Activated CD8-positive, alpha-beta memory T cell treated with anti-CD3 and anti-CD28 coated beads, Interleukin-2, amount 10 ng/mL, durations not matched to agents 7 days and 5 days (primary cell): ENCODE measurements at places on chromosomes 2 and 18. TPM values are rescaled to one million over a fixed set of nuclear protein-coding genes. Genes with fewer than 3 reads are reported as not detected.

GRCh38 chr2:132951008-132951714, 281.2 kb upstream of the LYPD1 start:
- DNase-seq, result no peak

DNA sequence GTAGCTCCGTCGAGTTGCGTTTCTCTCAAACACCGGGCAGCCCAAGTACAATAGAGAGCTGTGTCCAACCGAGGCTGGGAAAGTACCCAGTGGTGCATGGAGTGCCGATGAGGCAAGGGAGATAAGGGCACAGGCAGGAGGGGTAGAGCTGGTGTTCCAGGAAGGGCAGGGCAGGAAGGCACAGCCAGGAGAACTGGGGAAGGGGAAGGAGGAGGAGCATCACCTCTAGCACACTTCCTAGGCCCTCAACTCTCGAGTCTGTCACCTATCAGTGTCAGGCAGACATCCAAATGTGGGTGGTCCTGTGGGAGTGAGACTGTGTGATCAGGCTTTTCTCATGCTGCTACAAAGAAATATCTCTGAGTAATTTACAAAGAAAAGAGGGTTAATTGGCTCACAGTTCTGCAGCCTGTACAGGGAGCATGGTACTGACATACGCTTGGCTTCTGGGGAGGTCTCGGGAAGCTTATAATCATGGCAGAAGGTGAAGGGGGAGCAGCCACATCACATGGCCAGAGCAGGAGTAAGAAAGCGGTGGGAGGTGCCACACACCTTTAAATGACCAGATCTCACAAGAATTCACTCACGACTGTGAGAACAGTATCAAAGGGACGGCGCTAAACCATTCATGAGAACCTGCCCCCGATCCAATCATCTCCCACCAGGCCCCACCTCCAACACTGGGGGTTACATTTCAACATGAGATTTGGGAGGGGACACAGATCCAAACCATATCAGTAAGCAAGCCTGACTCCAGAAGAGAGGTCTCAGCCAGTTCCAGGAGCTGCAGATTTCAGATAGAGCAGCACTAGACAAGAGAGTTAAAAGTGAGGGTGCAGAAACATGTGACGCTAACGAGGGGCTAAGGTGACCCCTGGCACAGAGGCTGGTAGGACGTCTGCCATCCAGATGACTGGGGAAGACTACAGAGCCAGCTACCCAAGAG, 75.7 kb downstream of the MBOAT2 start:
- no peak for DNase-seq

GRCh38 chr2:1766851-1767811, 22.8 kb upstream of the PXDN start:
- DNase-seq, result no peak

- no peak for DNase-seq
Observed at GRCh38 chr2:224369028-224369632, 32.8 kb downstream of the FAM124B start.

Gene SP5
- not detected for total RNA-seq

Gene SDC1
- 0.42 TPM for total RNA-seq
